Activated T-helper 9 cell treated with anti-CD3 and anti-CD28 coated beads, Interleukin-2, amount 50 U/mL, for 16 hours (primary cell): ENCODE measurements at places on chromosomes 16 and 17.
A peak's percentile ranks its signal among the peaks of the same experiment; 100 is the strongest.

- DNase-seq, result no peak
Observed at GRCh38 chr16:28068976-28069375, 5.5 kb upstream of the GSG1L start.

DNA sequence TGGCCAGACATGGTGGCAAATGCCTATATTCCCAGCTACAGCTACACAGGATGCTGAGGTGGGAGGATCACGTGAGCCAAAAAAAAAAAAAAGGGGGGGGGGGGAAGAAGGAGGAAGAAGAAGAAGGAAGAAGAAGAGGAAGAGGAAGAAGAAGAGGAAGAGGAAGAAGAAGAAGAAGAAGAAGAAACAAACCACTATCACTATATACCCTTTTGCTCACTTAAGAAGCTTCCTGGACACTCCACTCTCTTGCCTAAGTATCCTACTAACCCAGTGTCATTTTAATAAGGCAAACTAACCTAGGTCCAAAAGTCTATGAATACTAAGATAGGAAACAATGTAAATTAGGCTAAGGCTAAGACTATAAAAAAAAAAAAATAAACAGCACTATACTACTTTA lies 54.8 kb downstream of the GPATCH8 start:
- DNase-seq, result no peak

GRCh38 chr17:39677542-39678339 lies 9.5 kb downstream of the PNMT start:
- DNase-seq, result no peak

DNA sequence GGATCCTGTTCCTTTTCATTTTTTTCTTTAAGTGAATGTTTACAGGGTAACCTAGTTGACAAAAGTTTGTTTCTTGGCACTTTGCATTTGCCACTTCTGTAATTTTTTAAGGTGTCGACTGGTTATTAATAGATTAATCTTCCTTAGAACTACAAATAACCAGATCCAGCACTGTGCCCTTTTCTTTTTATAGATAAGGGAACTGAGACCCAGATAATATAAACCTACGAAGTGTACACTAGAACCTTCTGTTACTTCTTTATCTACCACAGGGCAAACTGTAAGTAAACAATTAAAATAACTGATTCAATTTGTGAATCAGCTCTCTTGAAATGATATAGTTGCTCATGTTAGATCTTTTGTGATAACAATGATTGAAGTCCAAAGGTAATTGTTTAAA lies 55.4 kb downstream of the NLK start:
- no peak for DNase-seq

DNA sequence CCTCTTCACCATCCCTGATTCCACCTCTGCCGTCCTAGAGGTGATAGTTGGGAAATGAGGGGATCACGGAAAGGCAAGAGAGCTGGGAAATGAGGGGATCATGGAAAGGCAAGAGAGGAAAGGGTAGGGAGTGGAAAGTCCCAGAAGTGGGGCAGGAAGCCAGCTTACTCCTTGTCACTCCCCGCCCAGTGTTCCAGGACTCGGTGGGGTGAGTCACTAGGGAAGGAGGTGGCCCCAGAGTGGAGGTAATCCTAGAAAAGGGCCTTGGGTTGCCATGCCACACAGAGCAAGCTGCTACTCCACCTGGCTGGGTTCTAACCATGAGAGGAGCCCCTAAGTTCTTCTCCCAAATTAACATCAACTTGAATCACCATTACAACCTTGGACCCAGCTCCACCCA lies 14.8 kb downstream of the ALOXE3 start:
- no peak for DNase-seq

DNA sequence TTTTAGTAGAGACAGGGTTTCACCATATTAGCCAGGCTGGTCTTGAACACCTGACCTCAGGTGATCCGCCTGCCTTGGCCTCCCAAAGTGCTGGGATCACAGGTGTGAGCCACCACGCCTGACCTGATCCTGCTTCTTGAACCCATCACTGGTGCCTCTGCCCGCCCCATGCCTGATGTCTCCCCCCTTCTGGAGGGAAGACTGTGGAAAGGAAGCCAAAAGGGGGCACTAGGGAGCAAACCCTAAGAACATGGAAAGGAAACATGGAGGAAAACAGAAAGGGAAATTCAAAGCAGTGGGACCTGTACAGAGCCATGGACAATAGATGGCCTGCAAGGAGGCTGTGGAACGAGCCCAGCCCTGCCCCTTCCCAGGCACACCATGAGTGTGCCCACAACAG lies 31.1 kb upstream of the FASN start:
- no peak for DNase-seq

DNA sequence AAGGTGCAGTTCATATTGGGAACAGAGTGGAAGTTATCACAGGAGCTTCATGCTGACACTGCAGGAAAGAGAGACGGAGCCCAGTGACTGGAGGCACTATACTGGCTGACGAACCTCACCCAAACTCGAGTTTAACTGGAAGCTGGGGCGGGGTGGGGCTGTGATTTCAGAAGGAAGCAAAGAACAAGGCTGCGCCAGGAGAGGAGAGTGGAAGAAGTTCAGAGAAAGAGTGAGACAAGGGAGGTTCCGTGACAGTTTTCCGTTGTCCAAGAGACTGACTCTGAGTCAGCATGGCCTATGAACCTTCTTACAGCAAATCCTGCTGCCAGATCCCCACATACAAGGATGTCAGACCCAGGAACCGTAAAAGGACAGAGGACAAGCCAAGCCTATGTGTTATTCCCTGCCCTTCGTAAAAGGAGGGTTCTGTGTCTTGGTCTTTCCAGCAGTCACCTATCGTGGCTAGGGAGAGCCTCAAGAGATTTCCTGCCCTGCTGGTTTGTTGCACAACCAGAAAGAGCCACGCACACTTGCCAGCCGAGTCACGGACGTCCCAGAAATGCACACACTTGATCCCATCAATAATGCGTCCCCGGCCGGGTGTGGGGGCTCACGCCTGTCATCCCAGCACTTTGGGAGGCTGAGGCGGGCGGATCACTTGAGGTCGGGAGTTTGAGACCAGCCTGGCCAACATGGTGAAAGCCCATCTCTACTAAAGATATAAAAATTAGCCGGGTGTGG lies 5.1 kb downstream of the PITPNA start:
- no peak for DNase-seq

DNA sequence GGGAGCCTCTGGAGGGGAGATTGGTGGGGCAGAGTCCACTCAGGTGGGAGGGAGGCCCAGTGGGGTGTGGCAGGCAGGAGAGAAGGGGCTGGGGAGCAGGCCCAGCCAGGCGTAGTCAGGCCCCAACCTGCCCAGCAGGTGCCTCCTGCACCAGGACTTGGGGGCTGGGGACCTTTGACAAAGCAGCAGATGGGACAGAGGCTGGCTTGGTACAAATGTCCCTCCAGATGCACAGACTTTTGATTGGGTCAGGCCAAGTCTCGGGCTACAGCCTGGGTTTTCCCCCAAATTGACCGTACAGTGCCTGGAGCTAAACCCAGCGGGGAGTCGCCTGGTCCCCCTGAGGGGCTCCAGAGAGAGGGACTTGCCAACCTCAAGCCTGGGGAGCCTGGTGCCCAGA lies 411 bp downstream of the GGT6 start:
- DNase-seq, result no peak

DNA sequence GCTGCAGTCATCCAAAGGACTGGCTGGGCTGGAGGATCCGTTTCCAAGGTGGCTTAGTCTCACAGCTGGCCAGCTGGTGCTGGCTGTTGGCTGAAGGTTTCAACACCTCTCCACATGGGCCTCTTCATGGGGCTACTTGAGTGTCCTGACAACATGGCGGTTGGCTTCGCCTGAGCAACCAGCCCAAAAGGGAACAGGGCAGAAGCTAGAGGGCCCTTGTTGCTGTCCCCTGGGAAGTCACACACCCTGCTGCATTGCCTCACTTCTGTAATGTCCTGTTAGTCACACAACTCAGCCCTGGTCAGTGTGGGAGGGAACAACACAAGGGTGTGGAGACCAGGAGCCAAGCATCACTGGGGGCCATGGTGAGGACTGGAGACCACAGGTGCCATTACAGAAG lies 36.6 kb downstream of the C16orf78 start:
- no peak for DNase-seq

- no peak for DNase-seq
Observed at GRCh38 chr16:53865494-53865863, 161.5 kb downstream of the FTO start.

- no peak for DNase-seq
Observed at GRCh38 chr16:20875355-20875650, 24.9 kb downstream of the DCUN1D3 start.

GRCh38 chr16:75193730-75194444 lies 13.1 kb downstream of the CTRB2 start:
- no peak for DNase-seq

- no peak for DNase-seq
Observed at GRCh38 chr16:86898386-86898785, 320.0 kb downstream of the FOXL1 start.

GRCh38 chr16:76676356-76676755 lies 399.2 kb downstream of the CNTNAP4 start:
- no peak for DNase-seq

- no peak for DNase-seq
Observed at GRCh38 chr16:81901484-81901883, 109.8 kb downstream of the SDR42E1 start.

GRCh38 chr17:61805399-61805798 lies 57.9 kb downstream of the BRIP1 start:
- no peak for DNase-seq

- no peak for DNase-seq
Observed at GRCh38 chr17:36888236-36888951, 48.9 kb upstream of the LHX1 start.

- DNase-seq, result no peak
Observed at GRCh38 chr16:50804290-50804907, 62.5 kb downstream of the CYLD start.

DNA sequence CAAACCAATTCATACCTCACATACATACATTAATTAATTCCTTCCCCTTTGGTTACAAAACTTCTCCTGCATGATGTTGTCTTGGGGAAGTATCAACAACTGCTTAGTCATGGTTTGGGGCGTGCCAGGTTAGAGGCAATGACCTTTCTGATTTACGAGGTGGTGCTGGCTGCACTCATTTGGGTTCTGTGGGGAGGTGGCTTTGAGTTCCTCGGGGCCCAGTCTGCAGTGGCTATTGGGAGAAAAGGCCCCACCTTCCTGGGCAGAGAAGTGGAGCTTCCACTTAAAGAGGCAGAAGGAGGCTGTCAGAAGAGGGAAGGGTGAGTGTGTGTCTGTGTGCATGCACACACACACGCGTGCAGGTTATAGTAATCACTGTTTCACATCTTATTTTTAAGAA lies 10.2 kb upstream of the ETV4 start:
- DNase-seq, result no peak

DNA sequence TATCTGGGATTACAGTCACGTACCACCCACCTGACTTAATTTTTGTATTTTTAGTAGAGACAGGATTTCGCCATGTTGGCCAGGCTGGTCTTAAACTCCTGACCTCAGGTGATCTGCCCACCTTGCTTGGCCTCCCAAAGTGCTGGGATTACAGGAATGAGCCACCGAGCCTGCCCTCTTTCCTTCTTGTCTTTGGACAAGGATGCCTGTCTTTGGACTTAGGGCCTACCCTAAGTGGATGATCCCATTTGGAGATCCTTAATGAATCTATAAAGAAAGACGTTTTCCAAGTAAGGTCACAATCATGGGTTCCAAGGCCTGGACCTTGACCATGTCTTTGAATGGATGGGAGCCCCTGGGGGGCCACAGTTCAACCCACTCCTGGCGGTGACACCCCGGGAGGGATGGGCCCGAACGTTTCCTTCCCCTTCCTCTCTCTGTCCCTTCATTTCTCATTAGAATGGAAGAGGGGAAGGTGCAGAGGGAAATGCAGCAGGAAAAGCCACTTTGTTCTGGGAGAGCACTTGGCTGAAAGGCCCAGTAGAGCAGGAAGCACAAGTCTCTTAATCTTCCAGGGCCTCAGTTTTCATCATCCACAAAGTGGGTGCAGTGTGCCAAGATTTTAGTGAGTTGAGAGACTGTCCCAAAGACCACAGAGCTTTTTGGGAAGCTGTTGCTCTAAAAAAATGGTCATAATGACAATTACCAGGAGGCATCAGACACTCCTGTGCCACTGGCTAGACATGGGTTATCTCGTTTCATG lies 353.3 kb downstream of the SEC14L1 start:
- no peak for DNase-seq

DNA sequence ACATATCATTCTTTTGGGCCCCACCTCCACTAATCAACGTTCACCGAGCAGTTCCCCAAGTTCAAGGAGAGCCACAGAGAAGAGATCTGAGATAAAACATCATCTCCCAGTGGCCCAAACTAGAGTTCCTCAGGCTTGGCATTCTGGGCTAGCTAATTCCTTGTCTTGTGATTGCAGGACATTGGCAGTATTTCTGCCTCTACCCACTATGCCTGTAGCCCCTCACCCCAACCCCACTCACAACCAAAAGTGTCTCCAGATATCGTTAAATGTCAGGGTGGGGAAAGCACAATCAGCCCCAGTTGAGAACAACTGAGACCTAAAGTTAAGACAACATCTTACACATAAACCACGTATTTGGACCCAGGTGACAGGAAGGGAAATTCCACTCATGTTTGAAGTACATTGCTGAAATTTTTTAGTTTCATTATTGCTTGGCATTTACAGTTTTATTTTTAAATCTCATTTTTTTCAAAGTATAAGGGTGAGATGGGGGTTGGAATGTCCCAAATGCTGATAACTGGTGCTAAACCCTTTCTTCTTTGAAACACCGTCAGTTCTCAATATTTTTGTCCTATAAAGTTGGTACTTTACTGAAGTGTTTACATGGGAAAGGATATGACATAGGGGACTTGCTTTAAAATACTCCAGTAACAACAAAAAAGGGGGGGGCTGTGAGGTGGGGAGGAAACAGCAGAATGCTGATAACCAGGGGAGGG lies 13.6 kb downstream of the ZC3H7A start:
- DNase-seq, result peak; percentile 13

DNA sequence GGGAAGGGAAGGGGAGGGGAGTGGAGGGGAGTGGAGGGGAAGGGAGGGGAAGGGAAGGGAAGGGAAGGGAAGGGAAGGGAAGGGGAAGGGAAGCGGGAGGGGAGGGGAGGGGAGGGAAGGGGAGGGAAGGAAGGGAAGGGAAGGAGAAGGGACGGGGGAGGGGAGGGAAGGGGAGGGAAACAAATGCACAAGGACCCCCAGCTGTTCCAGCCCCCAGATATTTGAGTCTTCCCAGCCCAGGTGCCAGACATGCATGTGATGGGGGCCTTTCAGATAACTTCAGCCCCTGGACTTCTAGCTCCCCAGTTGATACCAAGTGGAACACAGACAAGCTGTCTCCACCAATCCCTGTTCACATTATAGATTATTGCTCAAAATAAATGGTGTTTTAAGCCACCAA lies 14.7 kb upstream of the KDM8 start:
- DNase-seq, result no peak

- no peak for DNase-seq
Observed at GRCh38 chr17:67632141-67632540, 85.6 kb upstream of the NOL11 start.

GRCh38 chr16:12661656-12662172 lies 142.0 kb downstream of the CPPED1 start:
- no peak for DNase-seq

DNA sequence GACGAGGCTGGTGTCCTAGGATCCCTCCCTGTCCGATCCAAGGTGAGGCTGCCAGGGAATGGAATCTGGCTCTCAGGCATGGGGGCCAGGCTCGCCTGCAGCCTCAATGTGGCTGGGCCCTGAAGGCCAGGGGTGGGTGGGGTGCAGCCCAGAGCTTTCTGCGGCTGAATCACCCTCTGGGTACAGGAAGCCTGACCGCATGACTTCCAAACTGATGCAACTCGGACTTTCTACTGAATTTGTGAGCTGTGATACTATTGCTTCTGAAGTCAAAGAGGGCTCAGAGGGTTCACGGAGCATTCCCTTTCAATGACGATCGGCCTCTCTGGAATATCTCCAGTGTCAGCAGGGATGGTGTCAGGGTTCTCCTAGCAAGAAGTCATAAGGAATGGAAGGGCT lies 123.7 kb downstream of the METRNL start:
- no peak for DNase-seq

GRCh38 chr17:29576214-29577000 lies 7.9 kb downstream of the TP53I13 start:
- no peak for DNase-seq
